Spinal cord (tissue), 10 donors: ENCODE measurements at places on chromosomes 7 and 10. TPM values are rescaled to one million over a fixed set of nuclear protein-coding genes. Genes with fewer than 3 reads are reported as not detected.

ZNF511 gene
- 22.6 TPM for polyA plus RNA-seq

MMD2 gene
- polyA plus RNA-seq, result 43.6 TPM

AP4M1 gene
- 31.4 TPM for polyA plus RNA-seq

RET gene
- polyA plus RNA-seq, result 40.3 TPM

PDGFA gene
- polyA plus RNA-seq, result 73.8 TPM

OR6B1 gene
- polyA plus RNA-seq, result 0.03 TPM

SEMA4G gene
- 67.0 TPM for polyA plus RNA-seq

NYAP1 gene
- 63.4 TPM for polyA plus RNA-seq

CALML5 gene
- polyA plus RNA-seq, result not detected

RASSF4 gene
- polyA plus RNA-seq, result 87.9 TPM

CTBP2 gene
- 88.1 TPM for polyA plus RNA-seq

CYP26C1 gene
- polyA plus RNA-seq, result 0.06 TPM

AKR1E2 gene
- polyA plus RNA-seq, result 4.3 TPM
